ENCODE measurements at places on chromosomes 6 and 20. TPM values are rescaled to one million over a fixed set of nuclear protein-coding genes. Genes with fewer than 3 reads are reported as not detected.

DNA sequence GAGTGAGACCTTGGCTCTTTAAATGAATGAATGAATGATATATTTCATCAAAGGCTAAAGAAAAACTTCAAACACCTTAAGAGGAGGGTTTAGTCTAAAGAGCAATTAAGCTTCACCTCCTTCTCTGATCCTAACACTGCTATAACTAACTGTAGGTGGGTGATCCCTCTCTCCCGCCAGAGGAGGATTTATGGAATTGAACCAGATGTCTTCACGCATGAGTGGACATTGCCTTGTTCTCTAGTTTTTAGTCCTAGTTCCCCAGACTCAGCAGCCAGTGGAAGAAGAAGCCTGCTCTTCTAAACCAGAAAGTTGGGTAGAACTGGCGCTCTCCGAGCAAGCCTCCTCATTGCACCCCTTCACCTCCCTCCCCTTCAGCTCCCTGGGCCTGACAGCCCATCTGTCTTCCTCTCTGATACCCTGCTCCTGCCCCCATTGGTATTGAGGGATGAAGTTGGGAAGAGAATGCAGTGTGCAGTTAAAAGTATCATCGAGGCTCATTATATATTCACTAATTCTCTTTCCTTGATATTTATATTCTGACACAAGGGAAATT, 142.7 kb downstream of the ARID1B start:
- DNase-seq = no peak
- H3K27ac ChIP-seq = no peak overlapping the region
- H3K27me3 ChIP-seq = no peaks in the 10 kb centered on the region
- peaks cover 6% of the 10 kb centered on the region for H3K4me1 ChIP-seq

DNA sequence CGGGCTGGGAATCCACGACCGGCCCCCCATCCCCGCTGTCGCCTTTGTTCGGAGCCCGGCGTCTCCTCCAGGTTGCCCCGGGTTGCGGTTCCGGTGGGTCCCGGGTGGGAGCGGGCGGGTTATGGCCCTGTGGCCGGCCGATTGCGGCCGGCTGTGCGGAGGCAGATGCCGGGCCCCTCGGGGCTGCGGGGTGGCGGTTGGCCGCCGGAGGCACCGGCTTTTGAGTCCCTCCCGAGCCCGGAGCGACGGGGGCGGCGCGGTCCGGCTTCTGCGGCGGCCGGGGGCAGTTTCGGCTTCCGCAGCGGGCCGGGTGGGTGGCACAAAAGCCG, 431 bp downstream of the LOC128125822 start:
- no peaks in the 10 kb centered on the region for H3K27me3 ChIP-seq
- DNase-seq = no peak
- peak overlapping the region; percentile 81 for H3K4me3 ChIP-seq
- peak overlapping the region; percentile 97 for H3K27ac ChIP-seq
- H3K4me1 ChIP-seq = peaks cover 16% of the 10 kb centered on the region
- H3K36me3 ChIP-seq = peaks cover 18% of the 10 kb centered on the region

DNA sequence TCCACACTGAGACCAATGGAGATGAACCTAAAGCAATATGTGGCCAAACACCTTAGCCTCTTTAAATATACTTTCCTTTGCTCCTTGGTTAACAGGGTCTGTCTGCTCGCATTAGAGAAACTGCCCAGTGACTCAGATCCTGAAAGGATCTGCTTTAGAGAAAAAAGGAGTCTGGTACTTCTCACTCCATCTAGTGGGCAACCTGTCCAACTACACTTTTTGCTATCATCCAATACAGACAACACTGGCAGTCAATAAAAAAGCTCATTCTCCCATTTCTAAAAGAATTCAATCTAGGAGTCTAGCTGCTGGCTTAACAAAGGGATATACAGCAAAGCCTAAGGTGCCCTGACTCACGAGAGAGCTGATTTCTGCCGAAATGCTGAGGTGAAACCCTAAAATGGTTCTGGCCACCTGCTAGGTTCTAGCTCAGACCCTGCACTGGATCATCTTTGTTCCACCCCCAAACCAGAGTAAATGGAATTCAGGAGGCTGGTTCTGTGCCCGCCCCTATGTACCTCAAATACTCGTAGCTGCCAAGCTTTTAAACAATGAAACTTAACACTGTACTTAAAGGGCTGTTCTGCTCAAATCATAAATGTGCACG, 11.5 kb downstream of the GNL1 start:
- H3K27me3 ChIP-seq = no peaks in the 10 kb centered on the region
- peak overlapping the region; percentile 55 for H3K27ac ChIP-seq
- peaks cover 39% of the 10 kb centered on the region for H3K36me3 ChIP-seq
- DNase-seq = no peak
- peaks cover 29% of the 10 kb centered on the region for H3K4me1 ChIP-seq

DNA sequence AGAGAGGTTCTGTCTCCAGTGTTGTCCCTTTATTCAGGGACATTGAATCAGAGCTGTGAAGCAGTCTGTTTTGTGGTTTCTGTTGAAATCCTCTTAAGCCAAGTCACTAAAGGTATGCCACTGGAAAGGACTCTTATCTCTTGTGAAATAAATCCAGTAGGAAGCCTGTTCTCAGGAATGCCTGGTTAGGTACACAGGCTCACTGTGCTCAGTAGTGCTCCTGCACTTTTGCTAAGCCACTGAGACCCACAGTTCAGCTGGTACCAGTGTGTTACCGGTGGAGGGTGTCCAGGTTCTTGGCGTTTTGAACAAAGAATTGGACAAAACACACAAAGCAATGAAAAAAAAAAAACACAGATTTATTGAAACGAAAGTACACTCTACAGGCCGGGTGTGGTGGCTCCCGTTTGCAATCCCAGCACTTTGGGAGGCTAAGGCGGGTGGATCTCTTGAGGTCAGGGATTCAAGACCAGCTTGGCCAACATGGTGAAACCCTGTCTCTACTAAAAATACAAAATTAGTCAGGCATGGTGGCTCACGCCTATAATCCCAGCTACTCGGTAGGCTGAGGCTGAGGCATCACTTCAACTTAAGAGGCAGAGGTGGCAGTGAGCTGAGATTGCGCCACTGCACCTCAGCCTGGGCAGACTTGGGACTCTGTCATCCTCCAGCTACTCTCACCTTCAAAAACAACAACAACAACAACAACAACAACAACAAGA, 186.1 kb downstream of the JARID2 start:
- no peak overlapping the region for H3K4me3 ChIP-seq
- no peaks in the 10 kb centered on the region for H3K36me3 ChIP-seq
- peaks cover 34% of the 10 kb centered on the region for H3K4me1 ChIP-seq
- no peaks in the 10 kb centered on the region for H3K27me3 ChIP-seq

DNA sequence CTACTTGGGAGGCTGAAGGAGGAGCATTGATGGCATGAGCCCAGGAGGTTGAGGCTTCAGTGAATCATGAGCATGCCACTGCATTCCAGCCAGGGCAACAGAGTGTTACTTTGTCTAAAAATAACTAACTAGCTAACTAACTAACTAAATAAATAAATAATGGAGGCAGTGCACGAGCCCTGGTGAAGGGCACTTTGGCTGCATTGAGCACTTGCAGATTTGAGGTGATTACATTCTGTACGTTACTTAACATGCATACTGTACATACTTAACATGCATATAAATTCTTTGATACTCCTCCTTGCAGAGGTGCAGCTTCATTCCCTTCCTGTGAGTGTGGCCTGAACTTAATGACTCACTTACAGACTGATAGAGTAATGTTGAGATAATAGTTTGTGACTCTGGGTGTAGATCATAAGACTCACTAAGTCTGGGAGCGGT, 10.7 kb downstream of the HLA-A start:
- no peak overlapping the region for H3K4me3 ChIP-seq
- H3K4me1 ChIP-seq = peaks cover 10% of the 10 kb centered on the region
- H3K27ac ChIP-seq = no peak overlapping the region
- DNase-seq = no peak

GRCh38 chr6:21312118-21312517, 281.4 kb upstream of the SOX4 start:
- no peaks in the 10 kb centered on the region for H3K36me3 ChIP-seq
- H3K27ac ChIP-seq = no peak overlapping the region
- H3K4me1 ChIP-seq = no peaks in the 10 kb centered on the region
- H3K27me3 ChIP-seq = no peaks in the 10 kb centered on the region
- no peak overlapping the region for H3K4me3 ChIP-seq
- DNase-seq = no peak

The ZFP64 gene
- total RNA-seq = 10.8 TPM

DNA sequence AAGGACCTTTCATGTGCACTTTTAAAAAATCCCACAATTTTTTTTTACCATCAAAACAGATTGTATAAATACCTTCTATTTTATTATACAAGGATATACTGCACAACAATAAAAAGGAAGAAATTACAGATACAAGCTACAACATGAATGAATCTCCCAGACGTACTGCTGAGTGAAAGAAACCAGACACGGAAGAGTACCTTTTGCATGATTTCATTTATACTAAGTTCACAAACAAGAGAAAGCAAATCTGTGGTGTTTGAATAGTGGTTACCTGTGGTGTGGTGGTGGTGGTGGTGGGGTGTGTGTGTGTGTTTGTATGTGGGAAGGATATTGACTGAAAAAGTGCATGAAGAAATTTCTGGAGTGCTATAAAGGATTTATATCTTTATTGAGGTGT, 6.8 kb upstream of the PLCB4 start:
- no peaks in the 10 kb centered on the region for H3K4me1 ChIP-seq
- H3K27ac ChIP-seq = no peak overlapping the region
- no peak for DNase-seq
- no peak overlapping the region for H3K4me3 ChIP-seq
- H3K27me3 ChIP-seq = no peaks in the 10 kb centered on the region

The SNAI1 gene
- 0.27 TPM for total RNA-seq

DNA sequence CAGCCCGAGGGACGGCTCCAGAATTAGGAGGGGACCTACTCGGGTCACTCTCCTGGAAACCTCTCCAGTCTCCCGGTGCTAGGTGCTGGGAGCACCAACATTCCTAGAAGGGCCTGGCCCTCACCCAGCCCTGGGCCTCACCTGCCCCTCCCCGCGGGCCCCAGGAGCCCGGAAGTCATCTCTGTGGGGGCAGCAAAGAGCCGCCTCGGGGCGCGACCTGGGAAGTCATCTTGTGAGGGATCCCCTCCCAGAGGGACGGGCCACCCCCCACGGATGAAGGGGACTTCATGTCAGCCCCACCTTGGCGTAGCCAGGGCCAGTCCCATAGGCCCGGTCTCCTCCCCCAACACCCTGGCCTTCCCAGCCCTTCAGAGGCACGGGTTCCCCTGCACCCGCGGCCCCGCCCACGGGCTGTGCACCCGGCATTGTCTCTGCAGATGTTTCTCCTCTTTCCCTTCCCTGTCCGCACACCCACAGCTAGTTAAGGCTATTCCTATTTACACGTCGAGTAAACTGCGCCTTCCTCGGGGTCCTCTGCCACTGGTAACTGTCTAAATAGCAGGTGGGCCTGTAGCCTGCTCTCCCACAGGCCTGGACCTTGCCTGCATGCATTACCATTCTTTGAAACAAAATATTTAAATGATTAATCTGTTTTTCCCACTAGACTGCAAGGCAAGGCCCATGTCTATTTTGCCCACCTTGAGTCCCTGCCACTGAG, 896 bp upstream of the RNASET2 start:
- H3K4me3 ChIP-seq = peak overlapping the region; percentile 86
- H3K27ac ChIP-seq = peak overlapping the region; percentile 92
- H3K27me3 ChIP-seq = no peaks in the 10 kb centered on the region
- peaks cover 59% of the 10 kb centered on the region for H3K4me1 ChIP-seq
- no peaks in the 10 kb centered on the region for H3K36me3 ChIP-seq
- peak; percentile 50 for DNase-seq

DNA sequence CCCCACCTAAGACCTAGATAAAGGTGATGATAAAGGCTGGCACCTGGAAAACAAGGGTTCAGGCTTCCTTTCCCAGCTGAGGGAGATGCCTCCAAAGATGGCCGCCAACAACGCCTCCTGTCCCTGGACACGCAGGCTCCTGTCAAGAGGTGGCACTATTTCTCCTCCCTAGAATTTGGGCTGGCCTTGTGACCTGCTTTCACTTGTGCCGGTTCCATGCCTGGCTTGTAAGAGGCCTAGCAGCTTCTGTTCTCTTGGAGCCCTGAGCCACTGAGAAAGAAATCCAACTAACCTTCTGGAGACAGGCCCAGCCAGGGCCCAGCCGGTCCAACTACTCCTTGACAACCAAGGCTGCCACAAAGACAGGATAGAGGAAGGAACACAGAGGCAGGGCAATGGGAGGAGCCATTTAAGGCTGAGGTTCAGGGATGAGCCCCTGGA, 60.2 kb upstream of the RALY start:
- H3K27ac ChIP-seq = peak overlapping the region; percentile 13
- no peaks in the 10 kb centered on the region for H3K27me3 ChIP-seq
- DNase-seq = peak; percentile 46
- no peaks in the 10 kb centered on the region for H3K36me3 ChIP-seq
- H3K4me1 ChIP-seq = no peaks in the 10 kb centered on the region

The HMGN4 gene
- 48.1 TPM for total RNA-seq

The CALHM5 gene
- not detected for total RNA-seq

GRCh38 chr6:119285908-119286625, 63.5 kb downstream of the MAN1A1 start:
- no peaks in the 10 kb centered on the region for H3K27me3 ChIP-seq
- H3K36me3 ChIP-seq = no peaks in the 10 kb centered on the region
- no peak overlapping the region for H3K27ac ChIP-seq
- no peak overlapping the region for H3K4me3 ChIP-seq

- no peak overlapping the region for H3K4me3 ChIP-seq
- H3K27ac ChIP-seq = no peak overlapping the region
- H3K4me1 ChIP-seq = peaks cover 4% of the 10 kb centered on the region
Observed at GRCh38 chr20:43778375-43778774, 51.6 kb upstream of the GTSF1L start.

The RNF144B gene
- total RNA-seq = 23.5 TPM

DNA sequence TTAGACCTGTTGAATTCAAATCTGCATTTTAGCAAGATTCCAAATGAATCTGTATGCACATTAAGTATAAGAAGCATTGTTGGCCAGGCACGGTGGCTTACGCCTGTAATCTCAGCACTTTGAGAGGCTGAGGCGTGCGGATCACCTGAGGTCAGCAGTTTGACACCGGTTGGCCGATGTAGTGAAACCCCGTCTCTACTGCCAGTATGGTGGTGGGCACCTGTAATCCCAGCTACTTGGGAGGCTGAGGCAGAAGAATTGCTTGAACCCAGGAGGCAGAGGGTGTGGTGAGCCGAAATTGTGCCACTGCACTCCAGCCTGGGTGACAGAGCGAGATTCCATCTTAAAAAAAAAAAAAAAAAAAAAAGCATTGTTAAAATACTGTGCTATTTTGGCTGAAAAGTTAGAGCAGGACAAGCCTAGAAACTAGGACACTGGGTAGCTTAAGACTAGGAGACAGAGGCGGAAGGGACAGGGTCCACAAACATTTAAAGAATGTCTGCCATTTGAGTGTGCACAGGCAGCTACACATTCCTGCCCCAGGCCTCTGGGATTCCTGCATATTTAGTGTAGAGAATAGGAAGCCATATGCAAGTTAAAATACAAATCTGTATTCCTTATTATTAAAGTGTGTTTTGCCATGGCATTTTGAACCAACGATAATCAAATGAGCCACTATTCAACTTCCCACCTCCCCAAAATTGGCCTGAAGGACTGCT, 45.1 kb upstream of the EEF1A1 start:
- no peaks in the 10 kb centered on the region for H3K4me1 ChIP-seq
- no peak for DNase-seq
- no peak overlapping the region for H3K27ac ChIP-seq
- H3K27me3 ChIP-seq = no peaks in the 10 kb centered on the region
- H3K36me3 ChIP-seq = no peaks in the 10 kb centered on the region

The SCP2D1 gene
- not detected for total RNA-seq

Measured in naive thymus-derived CD4-positive, alpha-beta T cell (primary cell).